ENCODE measurements at places on chromosomes 3 and 15.

DNA sequence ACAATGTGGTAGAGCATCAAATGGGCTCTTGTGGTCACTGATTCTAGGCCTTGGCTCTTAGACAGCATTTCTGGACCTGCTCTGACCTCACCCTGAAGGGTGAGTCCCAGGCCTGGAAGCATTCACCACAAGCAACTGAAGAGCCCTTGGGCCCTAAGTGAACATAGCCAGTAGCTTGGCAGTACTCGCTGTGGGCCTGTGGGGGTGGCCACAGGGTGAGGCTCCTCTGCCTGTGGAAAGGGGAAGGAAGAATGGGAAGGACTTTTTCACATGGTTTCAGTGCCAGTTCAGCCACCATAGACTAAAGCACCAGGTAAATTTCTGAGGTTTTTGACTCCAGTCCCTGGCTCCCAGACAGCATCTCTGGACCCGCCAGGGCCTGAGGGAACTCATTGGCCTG lies 5.1 kb upstream of the ZSCAN2 start:
- no peak for DNase-seq

GRCh38 chr3:29274667-29275066 lies 6.2 kb upstream of the RBMS3 start:
- DNase-seq, result no peak

- no peak for DNase-seq
These were observed 4.1 kb downstream of the RASGRP1 start for GRCh38 chr15:38560456-38560926.

DNA sequence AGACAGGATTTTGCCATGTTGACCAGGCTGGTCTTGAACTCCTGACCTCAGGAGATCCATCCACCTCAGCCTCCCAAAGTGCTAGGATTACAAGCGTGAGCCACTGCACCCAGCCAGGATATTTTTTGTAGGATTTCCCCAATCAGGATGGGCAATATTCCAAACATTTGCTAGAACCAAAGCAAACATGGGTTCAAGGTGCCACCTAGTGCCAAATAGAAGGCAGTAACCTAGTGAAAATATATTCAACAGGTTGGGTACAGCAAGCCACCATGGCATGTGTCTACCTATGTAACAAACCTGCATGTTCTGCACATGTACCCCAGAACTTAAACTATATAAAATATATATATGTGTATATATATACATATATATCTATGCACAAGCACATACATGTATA lies 185.9 kb upstream of the CADM2 start:
- DNase-seq, result no peak

DNA sequence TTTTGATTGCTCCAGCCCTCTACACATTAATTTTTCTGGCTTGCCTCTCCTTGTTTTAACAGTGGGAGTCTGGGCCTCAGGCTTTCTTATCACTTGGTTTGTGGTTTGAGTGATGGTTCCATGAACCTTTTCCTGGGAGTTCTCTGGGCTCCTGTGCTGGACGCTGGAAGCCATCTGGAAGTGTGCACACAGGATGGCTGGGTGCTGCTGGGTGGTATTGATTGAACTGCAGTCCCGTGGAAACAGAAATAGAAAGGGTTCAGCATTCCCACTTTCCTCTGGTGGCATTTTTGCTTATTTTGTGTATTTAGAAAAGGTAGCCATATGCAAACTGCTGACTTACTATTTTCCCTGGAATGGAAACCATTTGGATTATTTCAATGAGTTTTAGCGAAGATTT lies 25.6 kb downstream of the MITF start:
- no peak for DNase-seq

DNA sequence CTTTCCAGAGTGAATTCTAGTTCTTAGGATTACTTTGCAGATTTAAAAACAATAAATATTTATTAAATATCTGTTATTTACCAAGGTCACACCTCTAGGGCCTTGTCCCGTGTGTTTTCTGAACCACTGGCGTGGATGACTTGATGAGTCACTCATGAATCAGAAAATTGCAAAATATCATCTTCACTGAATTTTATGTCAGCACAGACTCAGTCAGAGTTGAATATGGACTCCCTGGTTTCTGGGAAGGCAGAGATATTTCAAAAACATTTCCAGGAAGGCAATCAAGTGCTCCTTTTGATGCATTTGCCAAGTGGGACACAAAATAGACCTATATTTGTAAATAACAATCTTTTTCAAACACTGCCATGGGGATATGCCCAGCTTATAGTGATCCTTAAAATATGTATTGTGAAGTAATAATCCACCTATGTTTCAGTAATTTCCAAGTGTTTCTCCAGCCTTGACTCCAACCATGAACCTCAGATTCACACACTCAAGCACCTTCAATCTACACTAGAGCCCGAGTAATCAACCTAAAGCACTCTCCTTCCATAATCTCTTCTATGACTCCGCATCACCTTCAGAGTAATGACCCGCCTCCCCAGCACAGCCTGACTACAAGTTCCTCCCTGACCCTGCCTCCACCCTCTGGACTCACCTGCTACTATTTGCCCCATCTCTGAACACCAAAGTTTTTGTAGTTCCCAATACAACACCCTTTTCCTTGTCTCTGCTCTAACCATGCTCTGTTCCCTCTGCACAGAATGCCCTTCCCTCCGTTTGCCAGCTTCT lies 24.3 kb downstream of the DPH3 start:
- DNase-seq, result no peak
